ENCODE measurements at places on chromosomes 2 and 18.
A peak's percentile ranks its signal among the peaks of the same experiment; 100 is the strongest.

DNA sequence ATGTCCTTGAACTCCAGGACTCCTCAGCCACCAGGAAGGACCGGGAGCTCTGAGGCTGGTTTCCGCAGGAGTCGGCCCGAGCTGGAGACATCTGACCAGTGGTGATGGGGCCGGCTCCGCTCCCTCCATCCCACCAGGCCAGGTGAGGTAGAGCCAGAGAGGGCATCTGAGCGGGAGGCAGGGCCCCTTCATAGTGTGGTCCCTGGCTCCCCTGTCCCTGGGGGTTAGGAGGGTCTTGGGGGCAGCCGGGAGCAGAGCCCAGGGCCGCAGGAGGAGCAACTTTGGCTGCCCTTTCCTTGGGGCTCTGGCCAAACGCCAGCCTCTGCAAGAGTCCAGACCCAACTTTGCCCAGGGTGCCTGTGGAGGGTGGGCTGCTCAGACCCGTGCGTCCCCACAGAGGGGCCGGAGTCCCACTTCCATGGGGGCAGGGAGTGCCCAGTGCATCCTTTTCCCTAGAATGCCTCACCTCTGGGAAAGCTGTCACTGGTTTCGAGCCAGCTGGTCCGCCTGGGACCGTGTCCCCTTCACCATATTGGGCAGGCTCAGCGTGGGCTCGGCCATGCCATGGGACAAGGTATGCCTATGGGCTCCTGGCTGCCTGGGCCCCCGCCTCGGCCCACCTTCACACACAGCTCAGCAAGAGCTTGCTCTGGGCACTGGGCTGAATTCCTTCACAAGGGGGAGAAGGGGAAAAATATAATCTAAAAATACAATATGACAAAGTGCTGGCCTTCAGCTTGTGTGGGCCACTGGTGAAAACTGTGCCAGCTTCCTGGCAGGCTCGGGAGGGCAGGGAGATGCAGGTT is 148.6 kb downstream of the TWIST2 start:
- no peak for DNase-seq

GRCh38 chr18:69935319-69936190 is 12.1 kb downstream of the CD226 start:
- no peak for DNase-seq

- DNase-seq = no peak
These were observed 502.9 kb upstream of the ZEB2 start for GRCh38 chr2:145022666-145023333.

GRCh38 chr18:69701305-69701704 is 246.4 kb downstream of the CD226 start:
- DNase-seq = no peak

GRCh38 chr2:237798236-237799059 is at the start of gene RBM44:
RBM44 (plus strand) TSS chr2:237798779; CDS start chr2:237813610, 14,831 bp downstream.
- DNase-seq = no peak

GRCh38 chr18:63730773-63731172 is 28.0 kb downstream of the SERPINB11 start:
- DNase-seq = no peak

DNA sequence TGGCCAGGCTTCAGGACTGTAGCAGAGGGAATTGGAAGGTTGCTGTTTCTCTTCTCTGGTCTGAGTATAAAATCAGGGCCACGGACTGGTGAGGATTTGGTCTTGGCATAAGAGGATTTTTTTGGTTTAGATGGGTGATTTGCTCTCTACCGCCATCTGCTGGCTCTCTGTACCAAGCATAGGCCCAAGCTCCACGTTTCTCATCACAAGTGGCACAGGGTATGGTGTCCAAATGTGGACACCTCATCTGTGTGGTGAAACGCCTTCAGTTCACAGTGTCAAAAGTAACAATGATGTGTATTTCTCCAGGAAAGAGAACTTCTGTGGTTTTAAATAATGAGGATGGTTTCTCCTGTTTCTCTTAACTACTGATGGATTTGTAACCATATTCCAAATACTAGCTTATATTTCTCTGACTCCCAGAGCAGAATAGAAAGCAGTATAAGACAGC is 115.1 kb downstream of the EML6 start:
- peak; percentile 74 for DNase-seq

DNA sequence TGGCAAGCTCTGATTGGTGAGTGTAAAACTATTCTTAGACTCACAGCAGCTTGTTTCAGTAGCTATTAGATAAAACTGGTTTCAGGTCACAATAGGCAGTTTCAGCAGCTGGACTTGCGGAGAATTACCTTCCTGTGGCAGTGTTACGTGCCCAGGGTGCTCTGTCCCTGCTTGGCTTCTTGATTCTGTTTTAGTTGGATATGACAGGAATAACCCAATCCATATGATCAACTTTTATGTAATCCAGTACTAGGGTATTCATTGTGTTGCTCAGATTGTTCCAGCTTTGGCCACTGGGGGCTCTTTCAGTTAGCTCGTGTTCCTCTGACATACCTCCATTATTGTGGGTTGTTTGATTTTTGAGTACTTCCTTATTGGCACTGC is 43.1 kb downstream of the INPP4A start:
- peak; percentile 36 for DNase-seq

DNA sequence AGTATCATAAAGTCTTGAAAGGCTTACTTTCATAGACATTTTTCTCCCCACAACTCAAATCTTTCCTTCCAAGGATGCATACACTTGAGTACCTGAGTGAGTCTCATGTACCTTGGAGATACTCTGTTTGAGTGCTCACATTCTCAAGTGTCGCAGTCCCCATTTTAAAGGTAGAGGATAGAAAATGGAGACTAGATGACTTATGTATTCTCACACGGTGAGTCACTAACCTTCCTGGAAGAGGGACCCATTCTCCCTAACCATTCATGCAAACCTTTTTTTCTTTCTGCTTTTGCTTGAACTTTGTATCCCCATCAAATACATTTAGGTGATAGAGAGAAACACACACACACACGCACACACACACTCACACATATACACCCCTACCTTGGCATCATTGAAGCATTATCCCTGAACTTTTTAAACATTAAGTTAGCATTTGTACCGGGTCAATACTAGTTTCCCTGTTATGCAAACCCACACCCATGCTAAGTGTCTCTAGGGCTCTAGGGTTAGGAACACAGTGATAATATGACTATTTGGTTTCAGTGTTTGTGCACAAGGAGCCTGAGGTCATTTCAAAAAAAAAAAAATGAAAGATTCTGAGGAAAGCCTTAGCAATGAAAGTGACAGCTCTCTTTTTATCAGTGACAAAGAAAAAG is 236.2 kb downstream of the IKZF2 start:
- no peak for DNase-seq

GRCh38 chr18:22591222-22591621 is 173.5 kb upstream of the CTAGE1 start:
- no peak for DNase-seq

GRCh38 chr2:181308766-181309515 is 148.2 kb upstream of the ITGA4 start:
- no peak for DNase-seq

- DNase-seq = no peak
These were observed 57.6 kb downstream of the SGPP2 start for GRCh38 chr2:222481941-222482340.

GRCh38 chr2:383888-384287 is 96.0 kb upstream of the ALKAL2 start:
- no peak for DNase-seq

- no peak for DNase-seq
These were observed 176.7 kb downstream of the IKZF2 start for GRCh38 chr2:212974692-212975091.

DNA sequence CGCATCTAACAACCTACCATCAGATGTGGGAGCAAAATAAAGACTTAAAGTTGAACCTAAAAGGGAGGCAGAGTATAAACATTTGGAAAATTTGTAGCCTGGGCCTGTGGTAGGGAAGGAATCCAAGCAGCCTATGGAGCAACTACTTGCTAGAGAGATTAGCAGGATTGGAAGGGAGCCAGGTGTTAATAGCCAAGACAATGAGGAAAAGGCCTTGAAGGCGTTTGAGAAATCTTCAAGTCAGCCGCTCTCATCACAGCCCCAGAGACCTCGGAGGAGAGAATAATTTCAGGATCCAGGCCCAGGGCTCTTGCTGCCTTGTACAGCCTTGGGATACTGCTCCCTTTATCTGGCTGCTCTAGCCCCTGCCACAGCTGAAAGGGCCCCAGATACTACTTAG is 219.7 kb downstream of the THSD7B start:
- DNase-seq = no peak

DNA sequence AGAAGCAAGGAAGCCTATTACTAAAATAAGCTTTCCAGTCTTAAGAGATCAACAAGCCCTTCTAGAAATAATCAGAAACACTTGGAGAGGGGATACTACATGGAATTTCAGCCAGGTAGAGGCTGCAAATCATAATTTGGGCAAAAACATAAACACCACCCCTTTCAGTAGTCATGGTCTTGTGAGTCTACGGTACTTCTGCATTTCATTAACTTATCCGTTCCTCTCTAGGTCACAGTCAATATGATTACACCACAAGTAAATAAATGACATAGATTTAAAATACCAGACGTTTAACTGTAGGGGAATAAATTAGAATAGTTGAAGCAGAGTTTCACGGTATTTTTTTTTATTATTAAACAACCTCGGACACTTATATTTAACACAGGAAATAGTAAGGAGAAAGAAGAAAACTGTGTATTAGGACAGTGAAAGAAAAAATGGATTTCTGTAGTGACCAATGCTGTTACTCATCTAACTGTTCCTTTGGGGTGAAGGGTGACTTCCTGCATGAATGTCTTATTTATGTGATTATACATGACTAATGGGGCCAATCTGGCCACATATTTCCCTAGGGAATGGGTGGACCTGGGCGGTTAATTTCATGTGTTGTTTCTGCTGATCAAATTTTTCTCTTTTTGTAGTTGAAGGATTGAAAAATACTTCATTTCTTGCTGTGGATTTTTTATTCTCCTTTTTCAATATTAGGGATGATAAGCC is 456.6 kb upstream of the UBE2E3 start:
- no peak for DNase-seq

- no peak for DNase-seq
These were observed 27.2 kb downstream of the RTP5 start for GRCh38 chr2:241896746-241897201.

- DNase-seq = no peak
These were observed 515.9 kb downstream of the SLC4A3 start for GRCh38 chr2:220143336-220143735.

GRCh38 chr18:45175511-45175910 is 439.8 kb upstream of the SLC14A2 start:
- DNase-seq = no peak

DNA sequence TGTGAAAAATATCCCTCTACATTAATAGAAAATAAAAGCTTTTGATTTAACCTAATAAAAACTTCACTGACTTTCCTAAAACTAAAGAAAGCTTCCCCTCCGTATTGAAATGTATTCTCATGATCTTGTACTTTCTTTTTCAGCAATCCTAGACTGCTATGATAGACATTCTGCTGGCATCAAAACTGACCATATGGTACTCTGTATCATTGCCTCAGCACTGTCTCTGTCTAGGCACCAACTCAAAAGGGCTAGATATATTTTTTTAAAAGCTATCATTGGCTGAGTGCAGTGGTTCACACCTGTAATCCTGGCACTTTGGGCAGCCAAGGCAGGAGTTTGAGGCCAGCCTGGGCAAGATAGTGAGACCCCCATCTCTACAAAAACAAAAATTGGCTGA is 32.9 kb downstream of the CDKL4 start:
- no peak for DNase-seq

DNA sequence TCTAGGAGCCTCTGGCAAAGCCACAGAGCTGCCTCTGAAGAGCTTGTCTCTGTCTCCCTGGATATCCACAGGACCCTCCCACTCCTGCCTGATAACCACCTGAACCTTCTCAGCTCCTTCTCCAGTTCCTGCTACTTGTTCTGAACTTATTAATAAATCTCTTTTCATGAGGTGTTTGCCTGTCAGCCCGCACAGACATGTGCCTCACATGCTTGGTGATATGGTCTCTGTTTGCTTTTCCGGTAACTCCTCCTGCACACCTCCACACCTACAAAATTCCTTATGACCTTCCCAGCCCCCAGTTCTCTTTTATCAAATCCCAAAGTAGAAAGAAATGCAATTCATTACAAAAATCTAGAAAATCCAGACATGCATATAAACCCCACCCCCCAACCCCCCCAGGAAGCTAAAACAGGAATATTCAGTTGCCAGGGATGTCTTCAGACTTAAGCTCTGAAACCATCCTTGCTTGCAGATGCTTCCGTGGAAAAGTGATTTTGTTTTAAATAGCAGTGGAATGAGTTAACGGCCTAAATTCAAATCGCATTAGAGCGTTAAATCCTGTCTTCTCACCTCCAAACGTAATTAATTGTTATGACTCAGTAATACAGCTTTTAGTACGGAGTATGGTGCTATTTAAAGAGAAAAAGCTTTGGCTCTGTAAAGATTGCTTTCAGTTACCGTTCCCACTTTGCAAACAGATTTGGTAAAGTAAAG is 2.1 kb upstream of the PID1 start:
- no peak for DNase-seq

DNA sequence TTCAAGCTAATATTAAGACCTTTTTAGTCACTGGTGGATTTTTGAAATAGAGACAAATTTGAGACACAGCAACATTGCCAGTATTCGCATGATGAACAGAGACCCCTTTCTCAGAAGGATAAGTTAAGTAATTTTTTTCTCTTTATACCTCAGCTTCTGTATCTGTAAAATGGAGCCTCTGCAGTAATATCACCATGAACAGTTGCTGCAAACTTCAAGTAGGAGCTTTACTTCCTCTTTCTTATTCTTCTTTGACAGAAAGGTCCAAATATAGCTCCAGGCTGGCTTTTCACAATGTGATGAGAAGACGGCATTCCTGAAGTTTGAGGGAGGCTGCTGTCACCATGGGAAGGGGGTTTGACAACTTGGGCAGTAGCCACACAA is 158.7 kb downstream of the TDRD15 start:
- no peak for DNase-seq

DNA sequence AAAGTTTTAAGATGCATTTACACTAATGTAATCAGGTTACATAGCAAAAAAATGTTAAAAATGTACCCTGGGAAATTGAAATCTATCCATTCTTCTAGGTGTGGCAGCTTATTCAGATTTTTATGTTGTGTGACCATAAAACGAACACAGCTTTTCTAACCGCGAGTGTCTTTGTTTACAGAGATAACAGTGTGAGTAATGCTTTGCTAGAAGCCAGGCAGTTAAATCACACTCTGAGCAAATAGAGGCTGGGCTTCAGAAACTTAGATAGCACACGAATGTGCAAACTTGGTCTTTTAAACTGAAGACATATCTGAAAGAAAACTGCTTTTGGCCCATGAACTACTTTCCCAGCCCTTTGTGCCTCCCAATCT is 116.1 kb downstream of the SPTBN1 start:
- no peak for DNase-seq
